Kidney epithelial cell (primary cell): ENCODE measurements at places on chromosomes 1 and 21. TPM values are rescaled to one million over a fixed set of nuclear protein-coding genes. Genes with fewer than 3 reads are reported as not detected.

Gene CHI3L2
- 3.2 and 7.5 TPM in 2 replicates for total RNA-seq

Gene TFAP2E
- 0.67 and 0.75 TPM in 2 replicates for total RNA-seq

Gene SLAMF1
- total RNA-seq: not detected in 2 replicates

Gene GBP6
- total RNA-seq: 0.21 and 1.1 TPM in 2 replicates

Gene GSTM5
- not detected in 2 replicates for total RNA-seq

Gene MATN1
- total RNA-seq: 0.04 TPM in 1 of 2 replicates, not detected in the other

Gene FYB2
- total RNA-seq: not detected in 2 replicates

Gene PRKACB
- total RNA-seq: 11.6 and 13.7 TPM in 2 replicates

Gene UBE2Q1
- total RNA-seq: 42.7 and 46.5 TPM in 2 replicates

Gene WNT2B
- 1.3 and 1.6 TPM in 2 replicates for total RNA-seq

Gene GPR37L1
- total RNA-seq: 0.04 and 0.07 TPM in 2 replicates

Gene FOXD3
- total RNA-seq: not detected in 2 replicates

Gene LCA5L
- 2.0 and 4.4 TPM in 2 replicates for total RNA-seq

Gene GTF2B
- 28.5 and 36.3 TPM in 2 replicates for total RNA-seq

Gene RGSL1
- not detected in 2 replicates for total RNA-seq

Gene PTPN7
- 2.3 and 2.6 TPM in 2 replicates for total RNA-seq

Gene PAPPA2
- 6.9 and 7.1 TPM in 2 replicates for total RNA-seq

Gene BMP8B
- 2.8 and 4.3 TPM in 2 replicates for total RNA-seq

Gene LRRC71
- not detected in 2 replicates for total RNA-seq

Gene CNR2
- total RNA-seq: not detected in 2 replicates

Gene CHIA
- total RNA-seq: not detected in 2 replicates

Gene PCNX2
- total RNA-seq: 26.4 and 29.5 TPM in 2 replicates

Gene TSPAN1
- total RNA-seq: 52.7 and 68.5 TPM in 2 replicates

Gene CD1B
- total RNA-seq: not detected in 2 replicates

Gene PRDM16
- 1.4 and 5.6 TPM in 2 replicates for total RNA-seq

Gene PLXNA2
- 6.9 and 9.2 TPM in 2 replicates for total RNA-seq

Gene KIF21B
- total RNA-seq: 17.6 and 18.4 TPM in 2 replicates

Gene SPATA45
- total RNA-seq: not detected in 2 replicates

Gene SYDE2
- 4.2 and 7.6 TPM in 2 replicates for total RNA-seq

Gene GPATCH3
- 12.1 and 16.2 TPM in 2 replicates for total RNA-seq

Gene SLFNL1
- 0.41 TPM in 1 of 2 replicates, not detected in the other for total RNA-seq

Gene MPL
- not detected in 2 replicates for total RNA-seq

Gene EPHB2
- total RNA-seq: 111 and 143 TPM in 2 replicates

Gene RCSD1
- total RNA-seq: 0.21 TPM in 1 of 2 replicates, not detected in the other

Gene LAMTOR5
- 129 and 198 TPM in 2 replicates for total RNA-seq

Gene LIX1L
- 23.2 and 28.0 TPM in 2 replicates for total RNA-seq

Gene RSPO1
- 0.08 and 0.14 TPM in 2 replicates for total RNA-seq

Gene COQ8A
- 11.8 and 13.8 TPM in 2 replicates for total RNA-seq

Gene IGSF3
- total RNA-seq: 34.8 and 39.0 TPM in 2 replicates

Gene CHI3L1
- total RNA-seq: 1.5 and 2.1 TPM in 2 replicates

Gene ASTN1
- 0.14 and 0.21 TPM in 2 replicates for total RNA-seq

Gene RNU1-2
- total RNA-seq: under 0.01 TPM in 2 replicates

Gene CYP4A11
- total RNA-seq: not detected in 2 replicates

Gene GPR52
- 0.41 TPM in 1 of 2 replicates, not detected in the other for total RNA-seq

Gene TSSK3
- total RNA-seq: not detected in 2 replicates

Gene MX2
- total RNA-seq: 1.2 and 1.4 TPM in 2 replicates

Gene SYT6
- not detected in 2 replicates for total RNA-seq

Gene SPRR2G
- total RNA-seq: not detected in 2 replicates

Gene SLC45A1
- 0.79 and 1.5 TPM in 2 replicates for total RNA-seq

Gene ADAMTS1
- 27.1 and 32.9 TPM in 2 replicates for total RNA-seq
